ENCODE measurements at places on chromosomes 5 and 9.

GRCh38 chr5:91484662-91485061, 101.5 kb upstream of the ARRDC3 start:
- DNase-seq, result no peak

DNA sequence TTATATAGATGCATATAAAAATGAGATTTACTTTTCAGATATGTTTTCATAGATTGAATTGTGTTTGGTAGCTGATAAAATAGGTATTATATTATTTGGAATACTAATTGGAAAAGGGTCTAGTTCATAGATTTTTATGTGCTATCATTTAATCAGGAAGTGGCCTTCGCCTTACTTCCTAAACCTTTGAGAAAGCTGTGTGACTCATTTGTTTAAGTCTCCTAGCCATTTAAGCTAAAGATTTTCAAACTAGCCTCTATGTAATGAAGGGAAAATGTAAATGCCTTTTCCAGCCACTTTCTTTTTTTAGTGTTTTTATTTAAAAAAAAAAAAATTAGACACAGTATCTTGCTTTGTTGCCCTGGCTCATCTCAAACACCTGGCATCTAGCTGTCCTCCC, 97.5 kb downstream of the DMXL1 start:
- no peak for DNase-seq

DNA sequence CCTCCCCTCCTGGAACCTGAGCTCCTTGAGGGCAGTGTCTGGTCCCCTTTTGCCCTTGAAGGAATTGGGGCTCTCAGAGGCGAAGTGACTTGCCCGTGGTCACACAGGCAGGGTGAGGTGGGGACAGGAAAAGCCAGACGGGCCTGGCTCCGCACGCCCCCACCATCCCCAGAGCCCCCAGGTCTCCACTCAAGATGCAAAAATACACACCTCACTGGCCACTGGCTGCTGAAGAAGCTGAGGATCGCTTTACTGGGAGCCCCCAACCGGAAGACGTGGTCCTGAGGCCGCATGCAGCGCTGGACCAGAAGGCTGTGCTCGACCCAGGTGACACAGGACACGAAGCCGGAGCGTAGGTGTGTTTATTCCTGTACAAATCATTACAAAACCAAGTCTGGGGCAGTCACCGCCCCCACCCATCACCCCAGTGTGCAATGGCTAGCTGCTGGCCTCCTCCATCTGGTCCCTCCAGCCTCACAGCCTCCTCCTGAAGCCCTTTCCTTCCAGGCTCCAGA, 7.6 kb upstream of the AK1 start:
- no peak for DNase-seq

DNA sequence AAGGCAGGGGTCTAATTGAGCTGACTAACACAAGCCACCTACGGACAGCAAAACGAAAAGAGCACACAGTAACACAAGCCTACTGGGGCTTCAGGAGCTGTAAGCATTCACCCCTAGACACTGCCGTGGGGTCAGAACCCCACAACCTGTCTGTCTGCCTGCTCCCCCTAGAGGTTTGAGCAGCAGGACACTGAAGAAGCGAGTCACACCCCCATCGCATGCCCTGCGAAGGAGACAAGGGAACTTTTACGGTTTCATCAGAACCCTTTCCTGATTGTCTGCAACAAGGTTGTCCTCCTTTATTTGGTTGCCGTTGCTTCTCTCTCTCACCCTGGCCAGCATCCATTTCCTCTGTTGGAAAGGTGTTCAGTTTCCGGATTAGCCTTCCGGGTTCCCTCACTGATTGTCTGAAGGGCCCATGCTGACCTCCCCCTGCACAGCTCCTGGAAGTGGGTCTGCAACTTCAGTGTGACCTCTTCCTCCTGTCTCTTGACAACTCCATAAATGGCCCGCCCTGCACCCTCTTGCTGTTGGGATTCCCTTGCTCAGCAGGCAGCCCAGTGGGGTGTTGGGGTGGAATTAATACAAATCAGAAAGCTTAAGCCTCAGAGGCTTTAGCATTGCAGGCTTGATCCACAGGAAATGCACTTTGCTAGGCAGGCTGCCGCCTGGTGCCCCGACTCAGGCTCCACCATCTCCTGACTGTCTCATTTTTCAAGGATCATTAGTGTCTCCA, 258.9 kb upstream of the TLE4 start:
- DNase-seq, result no peak

DNA sequence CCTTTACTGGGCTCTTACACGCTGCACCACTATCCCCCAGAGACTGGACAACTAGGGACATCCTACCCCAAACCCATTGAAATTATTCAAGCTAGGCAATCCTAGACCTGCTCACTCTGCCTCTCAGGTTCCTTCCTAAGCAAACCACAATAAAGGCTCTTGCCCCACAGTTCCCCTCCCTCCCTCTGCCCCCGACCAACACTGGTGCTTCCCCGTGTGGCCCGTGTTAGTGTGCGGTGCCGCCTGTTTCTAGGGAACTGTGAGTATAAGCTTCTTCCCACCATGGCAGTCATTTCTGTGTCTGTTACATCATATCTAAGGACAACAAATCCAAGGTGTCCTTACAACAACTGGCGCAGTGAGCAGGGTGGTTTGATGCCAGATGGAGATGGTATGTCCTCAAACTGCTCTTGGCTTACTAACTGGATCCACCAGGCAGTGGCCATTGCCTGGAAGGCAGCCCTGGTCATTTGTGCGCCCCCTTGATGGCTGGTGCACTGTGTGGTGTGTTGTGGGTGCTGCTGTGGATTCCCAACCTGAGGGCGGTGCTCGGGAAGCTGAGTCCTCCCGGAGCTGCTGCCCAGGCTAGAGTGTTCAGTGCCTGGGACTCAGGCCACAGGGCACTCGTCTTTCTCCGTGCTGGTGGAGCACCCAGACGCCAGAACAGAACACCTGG, 8.4 kb upstream of the MXD3 start:
- no peak for DNase-seq

All from NAMALWA (cell line).